ENCODE measurements at places on chromosomes 4 and X. TPM values are rescaled to one million over a fixed set of nuclear protein-coding genes. Genes with fewer than 3 reads are reported as not detected.

- DNase-seq = no peak
Measured at GRCh38 chr4:137370206-137370633, 162.1 kb downstream of the PCDH18 start.

- no peak for DNase-seq
Measured at GRCh38 chr4:184747034-184747830, 13.3 kb upstream of the CENPU start.

GRCh38 chr4:13327991-13328390 lies 156.1 kb downstream of the RAB28 start:
- DNase-seq = no peak

DNA sequence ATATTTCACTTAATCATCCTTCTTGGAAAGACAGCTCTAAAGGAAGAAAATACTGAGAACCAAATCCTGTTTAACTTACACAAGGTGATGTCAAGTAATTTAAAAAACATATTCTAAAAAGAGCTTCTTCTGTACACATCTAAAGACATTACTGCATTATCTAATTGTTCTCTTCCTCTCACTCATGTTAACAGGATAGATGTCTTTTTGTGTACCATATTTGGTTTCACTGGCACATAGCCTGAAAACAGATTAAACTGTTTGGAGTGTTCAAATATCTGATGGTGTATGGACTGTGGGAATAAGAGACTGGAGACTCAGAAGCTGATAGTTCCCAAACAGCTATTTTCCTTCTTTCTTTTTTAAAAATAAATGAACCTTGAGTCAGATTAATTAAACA lies 213.3 kb upstream of the MAB21L2 start:
- DNase-seq = no peak

- DNase-seq = no peak
Measured at GRCh38 chrX:65045001-65045400, 68.8 kb upstream of the ZC4H2 start.

Gene FABP2
- not detected for total RNA-seq

Gene DRD5
- total RNA-seq = not detected

Gene NSG1
- 0.78 TPM for total RNA-seq

Gene RHOXF2
- total RNA-seq = not detected
